Right renal cortex interstitium (tissue), 3 donors: ENCODE measurements at places on chromosomes 2 and 18. TPM values are rescaled to one million over a fixed set of nuclear protein-coding genes. Genes with fewer than 3 reads are reported as not detected.

The SERPINB8 gene
- polyA plus RNA-seq = 3.9 TPM

DNA sequence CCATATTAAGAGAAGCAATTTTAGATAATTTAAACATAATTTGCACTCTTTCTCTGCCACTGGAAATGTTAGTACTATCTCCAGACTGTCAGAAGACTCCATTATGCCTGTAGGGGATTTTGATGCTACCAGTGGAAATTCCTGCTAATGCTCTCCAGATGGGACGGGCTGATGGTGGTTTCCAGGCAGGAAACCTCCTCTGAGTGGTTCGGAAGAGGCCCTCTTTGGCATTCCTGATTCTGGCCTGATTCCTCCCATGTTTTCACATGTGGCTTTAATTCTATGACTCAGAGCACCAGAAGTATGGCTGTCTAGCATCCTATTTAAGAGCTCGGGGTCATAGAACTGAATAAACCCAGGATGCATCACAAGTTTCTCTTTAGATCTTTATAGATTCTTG lies 70.9 kb upstream of the ST6GAL2 start:
- no peak for DNase-seq

DNA sequence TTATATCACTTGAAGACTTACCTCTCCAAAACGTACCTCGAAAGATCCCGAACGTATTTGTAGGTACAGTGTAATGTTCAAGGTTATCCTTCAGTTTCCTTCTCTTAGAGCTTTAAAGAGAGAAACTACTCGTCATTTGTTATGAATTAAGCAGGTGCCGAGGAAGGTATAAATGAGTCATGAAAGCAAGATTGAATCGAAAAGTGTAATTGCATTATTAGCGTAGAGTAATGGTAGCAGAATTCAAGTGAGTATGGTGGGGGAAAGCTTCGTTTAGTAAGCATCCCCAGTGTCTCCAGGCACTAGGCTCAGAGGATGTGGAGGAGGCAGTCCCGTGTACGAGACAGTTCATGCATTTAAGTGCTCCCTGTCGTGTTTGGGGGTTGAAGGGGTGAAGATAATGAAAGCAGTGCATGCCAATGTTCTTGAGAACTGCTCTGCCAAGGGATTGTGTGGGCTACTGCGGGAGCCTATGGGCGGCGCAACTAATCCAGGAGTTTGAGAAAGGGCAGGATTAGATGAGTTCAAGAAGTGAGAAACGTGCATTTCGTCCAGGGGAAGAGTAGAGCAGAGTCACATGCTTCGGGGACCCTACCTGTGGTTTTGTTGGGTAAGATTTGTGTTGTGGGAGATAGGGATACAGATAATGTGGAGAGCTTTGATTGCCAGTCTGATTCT lies 858 bp downstream of the POLR1B start:
- DNase-seq = no peak

DNA sequence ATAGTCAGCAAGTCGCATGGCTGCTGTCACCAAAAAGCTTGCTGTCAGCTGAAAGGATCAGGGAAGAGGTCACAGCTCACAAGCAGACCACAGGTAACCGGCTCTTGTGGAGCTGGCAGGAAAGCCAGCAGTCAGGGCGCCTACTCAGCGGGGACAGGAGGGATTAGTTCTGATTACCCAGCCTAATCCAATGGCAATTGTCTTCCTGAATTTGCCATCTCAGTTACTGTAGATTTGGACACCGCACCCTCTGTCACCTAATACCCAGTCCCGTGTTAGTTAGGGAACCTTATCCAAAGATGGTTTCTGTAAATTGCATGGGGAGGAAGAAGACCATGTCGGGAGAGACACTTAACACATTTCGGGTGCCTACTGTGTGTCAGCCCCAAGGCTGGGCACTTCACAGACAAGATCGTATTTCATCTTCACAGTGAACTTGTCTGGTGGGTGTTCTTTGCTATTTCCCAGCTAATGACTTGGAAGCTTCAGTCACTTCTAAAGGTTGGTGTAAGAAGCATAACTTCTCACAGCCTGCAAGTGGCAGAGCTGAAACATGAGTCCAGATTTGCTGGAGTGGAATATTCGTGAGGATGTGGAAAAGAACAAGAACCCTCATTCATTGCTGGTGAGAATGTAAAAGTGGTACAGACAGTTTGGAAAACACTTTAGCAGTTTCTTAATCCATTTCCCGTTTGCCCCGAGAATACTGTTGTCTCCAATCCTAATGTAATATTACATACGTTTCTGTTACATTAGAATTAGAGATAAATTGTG lies 9.9 kb downstream of the ALPK2 start:
- DNase-seq = no peak
